Fibroblast of skin of left quadriceps (primary cell): ENCODE measurements at places on chromosomes 11 and 22.

- DNase-seq, result no peak
These were observed 380.3 kb upstream of the PITPNB start for GRCh38 chr22:28299309-28299708.

DNA sequence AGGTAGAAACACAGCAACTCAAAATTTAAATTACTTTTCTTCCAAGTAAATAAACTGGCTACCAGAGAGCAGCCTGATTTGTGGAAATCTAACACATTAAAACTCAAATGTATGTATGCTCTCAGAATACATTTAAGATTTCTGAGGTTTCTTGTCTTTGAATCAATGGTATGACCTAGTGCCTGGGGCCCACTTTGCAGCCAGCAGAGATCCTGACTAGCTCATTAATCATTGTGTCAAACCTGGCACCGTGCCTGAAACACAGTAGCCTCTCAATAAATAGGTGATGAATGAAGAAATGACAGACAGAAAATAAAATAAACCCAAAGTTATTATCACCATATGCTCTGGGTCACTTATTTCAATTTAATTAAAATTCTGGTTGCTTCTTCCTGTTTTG, 176.2 kb upstream of the FAT3 start:
- no peak for DNase-seq

DNA sequence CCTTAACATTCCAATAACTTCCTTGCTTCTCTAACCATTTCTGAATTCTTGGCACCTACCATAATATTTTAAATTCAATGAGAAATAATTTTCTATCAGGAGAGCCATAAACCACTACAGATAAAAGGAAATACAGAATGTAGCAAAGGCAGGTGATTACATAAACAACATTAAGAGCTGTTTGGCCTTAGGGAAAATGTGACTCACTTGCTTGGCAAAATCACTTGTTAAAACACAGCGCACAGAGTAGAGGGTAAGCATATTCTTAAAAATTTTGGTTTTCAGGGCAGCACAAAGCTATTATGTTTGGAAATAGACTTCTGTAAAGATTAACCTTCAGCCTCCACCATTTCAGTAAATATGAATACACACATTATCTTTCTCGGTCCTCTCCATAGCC, 26.4 kb downstream of the IZUMO1R start:
- no peak for DNase-seq

GRCh38 chr11:115739878-115740277, 235.7 kb upstream of the CADM1 start:
- DNase-seq, result no peak

GRCh38 chr22:42084874-42085273, 5.4 kb downstream of the SMDT1 start:
- no peak for DNase-seq

GRCh38 chr11:111778047-111778558, 11.9 kb upstream of the PPP2R1B start:
- DNase-seq, result no peak

DNA sequence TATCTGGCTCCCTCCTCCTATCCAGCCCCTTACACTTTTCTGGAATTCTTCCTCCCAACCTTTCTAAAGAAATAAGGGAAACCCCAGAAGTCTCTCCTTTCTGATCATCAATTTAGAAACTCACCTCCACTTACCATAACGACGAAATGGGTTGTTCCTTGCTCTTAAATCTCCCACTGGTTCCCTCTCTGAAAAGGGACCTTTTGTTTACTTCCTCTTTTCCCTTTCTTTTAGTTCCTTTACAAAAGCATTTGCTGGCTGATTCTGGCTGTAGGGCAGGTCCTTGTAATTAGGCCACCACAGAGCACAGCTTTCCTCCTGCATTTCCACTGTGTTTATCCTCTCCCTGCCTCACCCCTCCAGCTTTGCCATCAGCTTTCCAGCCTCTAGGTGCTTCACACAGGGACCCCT, 12.0 kb downstream of the JAML start:
- no peak for DNase-seq

DNA sequence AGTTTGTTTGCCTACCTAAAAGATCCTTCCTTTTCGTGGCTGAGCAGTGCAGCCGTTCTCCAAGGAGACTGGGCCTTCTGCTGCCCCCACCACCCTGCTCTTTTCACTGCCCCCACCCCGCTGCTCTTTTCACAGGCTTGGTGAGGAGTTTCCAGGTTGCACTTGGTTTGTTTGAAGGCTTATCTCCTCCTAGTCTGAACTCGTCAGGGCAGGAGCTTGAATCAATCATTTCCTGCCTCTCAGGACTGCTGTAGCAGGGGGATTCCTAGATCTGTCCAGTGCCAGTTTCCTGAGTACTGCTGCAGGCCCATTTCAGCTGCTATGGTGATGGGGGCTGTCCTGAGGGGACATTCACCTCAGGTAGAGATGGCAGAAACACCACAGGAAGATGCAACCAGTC, 10.0 kb downstream of the MED15 start:
- no peak for DNase-seq

- DNase-seq, result no peak
These were observed 13.5 kb downstream of the TRIM44 start for GRCh38 chr11:35675901-35676610.

- no peak for DNase-seq
These were observed 14.5 kb downstream of the PHF21A start for GRCh38 chr11:46106530-46107407.

- peak; percentile 39 for DNase-seq
These were observed 44.6 kb upstream of the PPARA start for GRCh38 chr22:46105494-46106278.

DNA sequence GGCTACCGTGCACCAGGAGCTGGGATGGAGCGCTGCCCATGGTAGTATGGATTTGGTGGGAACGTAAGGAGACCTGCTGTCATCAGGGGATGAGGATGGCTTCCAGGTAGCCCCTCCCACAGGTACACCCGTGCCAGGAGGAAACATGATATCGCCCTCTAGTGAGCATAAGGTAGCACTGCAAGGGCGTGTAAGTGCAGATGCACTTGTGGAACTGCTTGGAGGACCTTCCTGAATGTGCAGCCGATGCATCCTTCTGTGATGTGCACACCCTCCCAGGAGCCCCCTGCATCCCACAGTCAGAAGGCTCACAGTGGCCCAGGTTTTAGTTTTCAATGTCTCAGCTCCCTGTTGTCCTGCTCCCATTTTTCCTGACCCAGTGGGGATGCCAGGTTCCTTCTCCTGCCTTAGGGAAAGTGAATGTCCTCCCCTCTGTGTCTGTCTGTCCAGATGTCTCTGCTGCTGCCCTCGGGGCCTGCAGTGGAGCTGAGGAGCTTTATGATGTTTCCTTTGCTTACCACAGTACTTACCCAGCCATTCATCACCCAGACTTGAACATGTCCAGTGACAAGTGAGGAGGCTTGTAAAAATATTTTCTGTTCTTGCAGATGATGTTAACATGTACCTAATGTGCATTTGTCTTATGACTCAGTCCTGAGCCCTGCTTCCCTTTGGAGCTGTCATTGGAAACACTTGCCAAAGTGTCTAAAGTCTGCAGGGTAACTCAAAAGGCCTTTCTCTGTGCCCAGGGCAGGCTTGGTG, 49.2 kb downstream of the DBX1 start:
- peak; percentile 74 for DNase-seq

GRCh38 chr11:15843309-15843872, 513.0 kb downstream of the SOX6 start:
- no peak for DNase-seq

GRCh38 chr11:66230156-66230555, 38.3 kb upstream of the RAB1B start:
- no peak for DNase-seq

- DNase-seq, result no peak
These were observed 6.3 kb downstream of the NRIP3 start for GRCh38 chr11:8997451-8997850.

- no peak for DNase-seq
These were observed 4.8 kb downstream of the SPATA19 start for GRCh38 chr11:133840479-133840941.

- no peak for DNase-seq
These were observed 49.9 kb upstream of the SOX6 start for GRCh38 chr11:16406226-16406625.

GRCh38 chr11:59204746-59205145, 8.0 kb downstream of the MPEG1 start:
- DNase-seq, result no peak

GRCh38 chr22:20578707-20579106, 71.3 kb downstream of the MED15 start:
- no peak for DNase-seq

- DNase-seq, result peak; percentile 67
These were observed at the start of gene ZC3H12C for GRCh38 chr11:110092515-110093406. TSS of gene ZC3H12C (plus strand) at chr11:110093392. CDS start at chr11:110093412, 20 bp downstream.

- DNase-seq, result no peak
These were observed 13.7 kb upstream of the CPT1A start for GRCh38 chr11:68855205-68855981.

- no peak for DNase-seq
These were observed 100.6 kb downstream of the CD44 start for GRCh38 chr11:35239471-35240075.

DNA sequence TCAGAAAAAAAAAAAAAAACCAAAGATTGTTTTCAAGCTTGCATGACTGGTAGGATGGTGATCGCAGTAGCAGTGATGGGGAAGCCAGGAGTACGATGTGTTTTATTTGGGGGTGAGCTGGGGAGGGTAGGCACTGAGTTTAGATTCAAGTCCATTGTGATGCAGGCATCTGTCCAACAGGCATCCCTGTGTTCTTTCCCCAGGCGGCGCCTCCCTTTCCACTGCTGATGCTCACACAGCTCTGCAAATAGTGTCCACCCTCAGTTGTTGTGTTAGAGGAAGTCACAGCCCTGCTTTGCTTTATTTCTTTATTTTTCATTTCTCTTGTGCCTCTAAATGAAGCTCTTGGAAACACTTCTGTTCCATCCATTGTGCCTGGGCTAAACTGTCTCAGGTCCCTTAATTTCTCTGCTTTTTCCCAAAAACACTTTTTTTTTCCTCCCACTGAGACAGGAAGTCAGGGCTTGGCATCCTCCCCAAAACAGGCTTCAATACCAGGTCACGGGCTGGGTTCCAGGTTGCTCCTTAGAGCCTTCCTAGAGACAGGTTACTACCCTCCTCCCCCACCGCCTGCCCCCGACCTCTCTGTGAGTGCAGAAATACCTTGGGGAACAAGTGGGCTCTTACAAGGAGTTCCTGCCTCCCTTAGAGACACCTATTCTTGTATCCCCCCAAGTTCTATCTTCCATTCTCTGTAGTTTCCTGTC, 38.6 kb upstream of the HSPA8 start:
- DNase-seq, result no peak

DNA sequence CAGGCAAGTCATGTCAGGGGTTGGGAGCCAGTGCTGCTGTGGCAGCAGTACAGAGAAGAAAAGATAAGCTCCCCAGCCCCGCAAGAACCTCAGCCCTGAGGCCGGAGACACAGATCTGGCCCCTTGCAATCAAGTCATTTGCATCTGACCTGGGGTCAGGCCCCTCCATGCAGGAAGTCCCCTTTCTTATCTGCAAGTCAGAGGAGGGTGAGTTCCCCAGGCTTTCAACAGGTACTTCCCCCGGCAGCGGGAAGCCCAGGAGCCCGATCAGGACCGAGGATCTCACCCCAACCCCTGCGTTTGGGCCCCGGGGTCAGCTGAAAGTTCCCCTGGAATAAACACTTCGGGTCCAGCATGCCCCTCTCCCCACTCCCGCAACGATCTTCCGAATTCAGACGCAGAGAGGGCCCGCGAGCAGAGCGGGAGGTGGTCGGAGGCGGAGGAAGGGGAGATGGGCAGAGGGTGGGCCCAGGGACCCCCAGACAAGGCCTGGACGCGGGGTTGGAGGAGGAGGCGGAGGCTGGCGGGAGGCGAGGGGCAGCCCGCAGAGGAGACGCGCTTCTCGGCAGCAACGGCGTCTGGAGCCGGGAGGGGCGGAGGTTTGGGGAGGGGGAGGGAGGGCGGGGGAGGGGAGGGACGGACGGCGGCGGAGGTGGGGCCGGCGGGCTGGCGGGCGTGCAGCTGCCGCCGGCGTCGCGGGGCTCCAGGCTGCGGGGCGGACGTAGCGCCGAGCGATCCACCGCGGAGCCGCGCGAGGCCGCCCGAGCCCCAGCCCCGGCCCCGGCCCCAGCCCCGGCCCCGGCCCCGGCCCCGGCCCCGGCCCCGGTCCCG, at the start of gene TSPAN18:
Gene TSPAN18, plus strand, starts transcription at position 680 of the 831 bp plus-strand sequence. CDS start 179,455 bp downstream, outside the sequence.
- DNase-seq, result no peak

GRCh38 chr11:19519912-19520641, 192.6 kb upstream of the NAV2 start:
- no peak for DNase-seq

DNA sequence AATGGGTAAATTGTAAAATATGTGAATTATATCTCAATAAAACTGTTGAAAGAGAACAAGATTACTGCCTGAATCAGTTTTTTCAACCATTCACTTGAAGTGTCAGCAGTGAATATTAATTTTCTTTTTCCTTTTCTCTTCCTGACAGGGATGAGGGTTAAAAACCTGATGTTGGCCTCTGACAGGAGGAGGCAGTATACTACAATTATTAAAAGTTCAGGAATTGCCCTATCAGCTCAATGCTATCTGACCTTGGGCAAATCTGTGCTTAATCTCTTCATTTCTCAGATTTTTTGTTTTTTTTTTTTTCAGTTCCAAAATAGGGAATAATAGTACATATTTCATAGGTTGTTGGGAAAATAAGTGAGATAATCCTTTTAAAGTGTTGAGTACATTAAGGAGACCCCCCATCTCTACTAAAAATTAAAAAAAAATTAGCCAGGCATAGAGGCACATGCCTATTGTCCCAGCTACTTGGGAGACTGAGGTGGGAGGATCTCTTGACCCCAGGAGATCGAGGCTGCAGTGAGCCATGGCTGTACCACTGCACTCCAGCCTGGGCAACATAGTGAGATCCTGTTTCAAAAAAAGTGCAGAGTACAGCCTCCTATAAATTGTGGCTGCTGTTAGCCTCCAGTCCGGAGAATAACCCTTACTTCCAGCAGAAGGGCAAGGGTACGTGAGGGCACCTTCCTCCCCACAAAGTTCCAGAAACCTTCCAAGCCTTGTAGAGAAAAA, 48.8 kb downstream of the TRIM44 start:
- DNase-seq, result no peak

DNA sequence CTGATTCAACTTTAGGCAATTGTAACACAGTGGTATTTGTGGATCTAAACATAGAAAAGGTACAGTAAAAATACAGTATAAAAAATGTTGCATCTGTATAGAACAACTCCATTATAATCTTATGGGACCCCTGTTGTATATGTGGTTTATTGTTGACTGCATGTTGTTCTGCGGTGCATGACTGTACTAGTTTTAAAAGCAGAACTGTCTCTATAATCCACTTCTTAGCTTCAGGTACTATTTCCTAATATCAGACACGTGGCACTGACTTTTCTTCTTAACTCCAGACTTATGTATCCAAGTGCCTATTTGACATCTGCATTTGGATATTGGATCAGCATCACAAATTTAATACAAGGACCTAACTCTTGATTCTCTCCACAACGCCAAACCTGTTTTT, 41.1 kb downstream of the PACS1 start:
- no peak for DNase-seq

- DNase-seq, result no peak
These were observed 711.1 kb downstream of the BRD1 start for GRCh38 chr22:49116486-49117120.

- DNase-seq, result no peak
These were observed 1158.1 kb upstream of the TENM4 start for GRCh38 chr11:80598905-80599304.

- peak; percentile 94 for DNase-seq
These were observed 61.9 kb downstream of the MED15 start for GRCh38 chr22:20569059-20570058.
